Retina (tissue), 1 donor: ENCODE measurements at places on chromosomes 2 and 18.

GRCh38 chr2:89763581-89764485 lies 1072.4 kb downstream of the RPIA start:
- peak; percentile 1 for DNase-seq

- DNase-seq: no peak
These were observed 43.9 kb upstream of the B3GNT7 start for GRCh38 chr2:231351648-231352047.

GRCh38 chr2:216862628-216863398 lies 2.9 kb upstream of the TNP1 start:
- no peak for DNase-seq

GRCh38 chr18:41324020-41324791 lies 630.8 kb upstream of the PIK3C3 start:
- DNase-seq: no peak

GRCh38 chr18:1511619-1512311 lies 607.1 kb downstream of the ADCYAP1 start:
- no peak for DNase-seq

GRCh38 chr2:12389344-12390045 lies 327.2 kb upstream of the TRIB2 start:
- no peak for DNase-seq

DNA sequence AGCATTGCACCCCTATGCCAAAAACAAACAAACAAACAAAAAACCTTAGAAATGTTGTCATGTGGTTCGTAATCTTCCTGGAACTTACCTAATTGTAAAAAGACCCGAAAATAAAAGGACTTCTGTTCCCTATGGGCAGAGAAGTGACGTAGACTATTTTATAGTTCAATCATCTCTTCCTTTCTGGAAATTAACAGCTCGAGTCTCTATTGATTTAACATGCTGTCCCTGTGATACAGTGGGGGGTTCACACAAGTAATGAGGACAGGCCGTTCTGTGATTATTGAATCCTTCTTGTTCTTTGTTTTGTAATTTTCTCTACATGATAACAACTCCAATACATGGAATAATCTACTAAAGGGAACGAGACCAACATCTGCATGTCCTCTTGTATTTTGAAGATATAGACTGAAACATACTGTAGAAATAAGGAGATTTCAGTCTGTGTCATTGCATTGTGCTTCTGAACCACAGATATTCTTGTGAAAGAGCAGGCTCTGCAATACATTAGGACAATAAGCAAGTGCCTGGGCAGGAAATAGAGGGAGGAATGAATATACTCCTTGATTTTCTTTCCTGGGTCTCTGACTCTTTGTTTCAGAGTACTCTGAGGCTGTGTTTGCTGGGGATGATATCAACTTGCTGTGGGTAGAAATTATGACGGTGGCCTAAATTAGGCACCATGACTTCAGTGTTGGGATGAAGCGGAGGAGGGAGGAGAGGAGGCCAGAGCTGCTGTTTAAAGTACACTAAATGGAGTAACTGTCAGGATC lies 65.7 kb upstream of the PPM1B start:
- peak; percentile 32 for DNase-seq

DNA sequence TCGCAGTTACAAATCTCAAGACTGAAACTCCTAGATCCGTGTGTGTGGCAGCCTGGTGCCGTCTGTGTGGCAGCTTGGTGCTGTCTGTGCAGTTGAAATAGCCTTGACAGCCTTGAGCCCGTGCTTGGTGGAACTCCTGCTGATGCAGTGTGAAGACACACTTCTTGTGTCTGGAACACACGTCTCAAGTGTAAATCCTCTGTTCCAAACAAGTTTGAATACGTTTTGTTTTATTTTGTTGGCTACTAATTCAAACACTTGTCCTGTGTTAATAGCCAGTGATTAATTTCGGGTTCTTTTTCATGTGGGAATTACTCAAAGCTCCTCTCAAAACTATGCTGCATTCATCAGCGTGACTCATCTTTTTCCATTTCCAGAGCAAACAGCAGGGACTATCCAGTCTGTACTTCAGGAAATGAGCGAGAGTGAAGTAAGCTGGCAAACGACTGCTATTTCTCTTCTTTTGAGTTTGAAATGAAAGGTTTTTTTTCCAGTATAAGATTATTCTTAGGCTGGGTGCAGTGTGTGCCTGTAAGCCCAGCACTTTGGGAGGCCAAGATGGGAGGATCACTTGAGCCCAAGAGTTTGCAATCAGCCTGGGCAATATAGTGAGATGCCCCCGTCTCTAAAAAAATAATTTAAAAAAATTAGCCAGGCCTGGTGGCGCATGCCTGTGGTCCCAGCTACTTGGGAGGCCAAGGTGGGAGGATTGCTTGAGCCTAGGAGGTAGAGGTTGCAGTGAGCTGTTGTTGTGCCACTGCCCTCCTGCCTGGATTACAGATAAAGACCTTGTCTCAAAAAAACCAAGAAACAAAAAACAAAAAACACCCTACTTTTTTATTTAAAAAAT lies 152.9 kb downstream of the SPP2 start:
- no peak for DNase-seq

GRCh38 chr2:72415241-72415661 lies 267.6 kb upstream of the CYP26B1 start:
- no peak for DNase-seq

DNA sequence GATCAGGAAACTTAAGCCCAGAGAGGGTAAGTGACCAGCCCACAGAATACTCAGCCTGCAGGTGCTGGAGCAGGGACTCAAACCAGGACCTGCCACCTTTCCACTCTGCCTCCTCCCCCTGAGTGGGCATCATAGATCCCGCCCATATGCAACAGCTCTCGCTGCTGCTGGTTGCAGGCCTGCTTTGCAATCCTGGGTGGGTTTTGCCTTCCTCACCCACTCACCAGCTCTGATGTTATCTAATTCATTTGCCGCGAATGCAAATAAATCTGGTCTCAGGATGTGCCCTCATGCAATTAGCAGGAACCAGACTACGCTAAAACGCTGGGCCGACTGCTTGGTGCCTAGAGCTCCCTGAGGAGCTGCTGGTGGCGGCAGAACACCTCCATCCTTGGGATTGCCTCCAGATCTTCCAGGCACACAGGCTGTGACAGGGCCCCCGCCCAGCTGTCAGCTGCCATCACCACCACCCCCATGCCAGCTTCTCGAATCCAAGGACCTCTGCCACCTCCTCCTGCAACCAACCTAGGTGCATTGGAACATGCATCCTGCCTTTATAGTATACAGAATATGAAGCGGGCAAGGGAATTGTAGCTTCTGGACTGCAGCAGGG lies 28.8 kb downstream of the CNGA3 start:
- DNase-seq: no peak

DNA sequence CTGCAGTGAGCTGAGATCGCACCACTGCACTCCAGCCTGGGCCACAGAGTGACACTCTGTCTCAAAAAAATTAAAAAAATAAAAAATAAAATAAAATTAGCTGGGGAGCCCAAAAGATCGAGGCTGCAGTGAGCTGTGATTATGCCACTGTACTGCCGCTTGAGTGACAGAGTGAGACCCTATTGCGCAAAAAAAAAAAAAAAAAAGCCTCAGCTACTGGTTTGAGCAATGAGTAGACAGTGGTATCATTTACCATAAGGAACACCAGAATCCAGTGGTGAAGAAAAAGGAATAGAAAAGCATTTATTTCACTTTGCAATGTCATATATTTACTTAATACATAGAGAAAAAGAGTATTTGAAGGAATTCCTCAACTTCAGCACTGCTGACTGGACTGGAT lies 3.0 kb downstream of the SAP130 start:
- DNase-seq: no peak

GRCh38 chr18:44507729-44508325 lies 172.9 kb upstream of the SETBP1 start:
- DNase-seq: no peak

- no peak for DNase-seq
These were observed 67.6 kb downstream of the SDC1 start for GRCh38 chr2:20157193-20157891.

- no peak for DNase-seq
These were observed 131.2 kb downstream of the AGPS start for GRCh38 chr2:177523781-177524180.
